Adrenal gland (tissue), 19 donors: ENCODE measurements at places on chromosomes 5 and 9. TPM values are rescaled to one million over a fixed set of nuclear protein-coding genes. Genes with fewer than 3 reads are reported as not detected.

GRCh38 chr9:113690055-113690740 lies 185.9 kb upstream of the ZNF618 start:
- peaks cover 14% of the 10 kb centered on the region for H3K27me3 ChIP-seq
- no peaks in the 10 kb centered on the region for H3K36me3 ChIP-seq
- no peak for DNase-seq

DNA sequence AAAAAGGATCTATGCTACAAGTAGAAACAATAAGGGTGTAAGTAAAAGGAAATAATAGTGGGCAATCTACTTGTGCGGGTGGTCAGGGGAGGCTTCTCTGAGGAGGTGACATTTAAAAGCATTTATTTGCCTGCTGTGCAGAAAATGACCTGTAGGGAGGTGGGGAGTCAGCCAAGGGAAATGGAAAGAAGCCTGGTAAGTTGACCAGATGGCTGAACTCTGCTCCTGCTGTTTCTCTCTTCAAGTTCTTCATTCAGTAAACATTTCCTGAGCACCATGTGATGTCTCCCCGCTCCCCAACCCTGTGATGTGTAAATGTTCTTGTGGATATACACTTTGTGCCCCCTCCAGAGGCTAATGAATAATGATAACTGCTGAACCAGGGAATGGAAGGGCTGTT lies 9.9 kb upstream of the SPIN1 start:
- H3K4me3 ChIP-seq = no peak overlapping the region
- DNase-seq = no peak
- no peaks in the 10 kb centered on the region for H3K27me3 ChIP-seq
- no peaks in the 10 kb centered on the region for H3K4me1 ChIP-seq
- H3K27ac ChIP-seq = no peak overlapping the region
- no peaks in the 10 kb centered on the region for H3K36me3 ChIP-seq

GRCh38 chr5:989961-990530 lies 18.6 kb upstream of the NKD2 start:
- peaks cover 3% of the 10 kb centered on the region for H3K27me3 ChIP-seq
- H3K36me3 ChIP-seq = no peaks in the 10 kb centered on the region
- H3K4me3 ChIP-seq = no peak overlapping the region
- peak overlapping the region; percentile 78 for H3K27ac ChIP-seq
- DNase-seq = peak; percentile 73

DNA sequence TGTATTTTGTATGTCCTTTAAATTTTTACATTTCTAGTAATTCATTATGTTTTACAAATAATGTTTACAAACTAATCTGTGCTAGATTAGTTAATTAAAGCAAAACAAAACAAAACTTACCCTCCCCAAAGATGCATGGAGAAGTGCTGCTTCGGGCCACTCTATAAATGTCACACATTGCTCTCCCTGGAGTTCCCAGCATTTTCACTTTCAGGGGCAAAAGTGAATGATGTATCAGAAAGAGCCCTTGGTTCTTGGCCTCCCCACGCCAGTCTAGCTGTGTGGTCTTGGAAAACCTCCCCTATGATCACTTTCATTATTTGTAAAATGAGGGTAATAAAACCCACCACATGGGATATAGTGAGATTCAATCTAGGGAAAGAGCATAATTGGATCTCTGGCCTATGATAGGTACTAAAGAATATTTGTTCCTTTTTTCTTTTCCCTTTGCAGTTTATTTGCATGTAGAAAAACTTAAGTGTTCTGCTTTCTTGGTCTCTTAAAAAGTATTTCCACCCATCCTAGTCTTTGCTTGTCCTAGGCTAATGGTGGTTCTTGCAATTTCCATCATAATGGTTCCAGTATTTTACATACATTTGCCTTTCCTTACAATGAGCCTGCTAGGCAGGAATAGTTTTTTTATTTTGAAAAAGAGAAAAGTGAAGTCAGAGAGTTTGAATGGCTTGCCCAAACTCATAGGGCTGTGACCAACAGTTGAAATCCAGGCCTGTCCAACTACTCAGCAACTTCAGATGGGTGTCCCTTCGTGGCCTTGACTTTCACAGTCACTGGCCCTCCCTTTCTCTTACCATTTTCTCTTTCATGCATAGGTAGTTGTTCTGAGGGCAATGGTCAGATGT lies 184.5 kb upstream of the KLF4 start:
- no peaks in the 10 kb centered on the region for H3K36me3 ChIP-seq
- DNase-seq = no peak
- no peak overlapping the region for H3K27ac ChIP-seq
- no peak overlapping the region for H3K4me3 ChIP-seq

The NTNG2 gene
- total RNA-seq = 1.9 TPM

DNA sequence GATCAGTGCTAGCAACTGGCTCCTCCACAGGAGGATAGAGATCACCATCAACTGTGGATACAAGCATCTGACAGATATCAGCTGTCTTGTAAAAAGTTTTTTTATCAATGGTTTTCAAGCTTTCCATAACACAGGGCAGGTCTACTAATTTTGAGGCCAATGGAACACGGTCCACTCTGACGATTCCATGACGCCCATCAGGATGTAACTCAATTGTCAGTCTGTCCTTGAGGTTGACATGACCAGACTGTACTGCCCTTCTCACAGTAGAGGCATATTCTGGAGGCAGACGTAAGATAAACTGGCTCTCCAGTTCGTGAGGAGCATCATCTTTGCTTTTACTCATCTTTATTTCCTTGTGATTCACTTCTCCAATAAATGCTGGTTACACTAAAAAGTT lies 885 bp downstream of the TAF7 start:
- peak overlapping the region; percentile 72 for H3K4me3 ChIP-seq
- no peak overlapping the region for H3K27ac ChIP-seq
- no peak for DNase-seq
- no peaks in the 10 kb centered on the region for H3K27me3 ChIP-seq
- H3K36me3 ChIP-seq = no peaks in the 10 kb centered on the region

- no peaks in the 10 kb centered on the region for H3K27me3 ChIP-seq
- peaks cover 9% of the 10 kb centered on the region for H3K36me3 ChIP-seq
- H3K4me1 ChIP-seq = peaks cover 49% of the 10 kb centered on the region
- no peak overlapping the region for H3K4me3 ChIP-seq
These were observed 2.6 kb upstream of the SQSTM1 start for GRCh38 chr5:179817890-179818745.

DNA sequence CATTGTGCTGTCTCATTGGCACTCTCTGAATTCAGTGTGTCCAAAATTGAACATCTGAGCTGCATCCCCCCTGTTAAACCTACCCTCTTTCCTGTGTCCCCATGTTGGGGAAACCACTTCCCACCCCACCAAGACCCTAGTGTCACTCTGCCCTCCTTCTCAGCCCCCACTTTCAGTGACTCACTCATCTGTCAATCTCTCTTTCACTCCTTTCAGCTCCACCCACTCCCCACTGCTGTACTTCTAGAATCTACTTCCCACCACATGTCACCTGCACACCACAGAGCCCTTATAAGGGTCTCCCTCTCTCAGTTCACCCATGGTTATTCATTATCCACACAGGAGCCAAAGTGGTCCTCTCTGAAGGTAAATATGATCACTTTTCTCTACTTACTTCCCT lies 5.8 kb upstream of the SPOCK1 start:
- H3K27ac ChIP-seq = no peak overlapping the region
- no peaks in the 10 kb centered on the region for H3K27me3 ChIP-seq
- no peak overlapping the region for H3K4me3 ChIP-seq
- no peak for DNase-seq
- no peaks in the 10 kb centered on the region for H3K36me3 ChIP-seq
- no peaks in the 10 kb centered on the region for H3K4me1 ChIP-seq

GRCh38 chr9:136762915-136763648 lies 1.2 kb downstream of the LCN15 start:
- no peak overlapping the region for H3K4me3 ChIP-seq
- peaks cover 5% of the 10 kb centered on the region for H3K27me3 ChIP-seq
- no peaks in the 10 kb centered on the region for H3K4me1 ChIP-seq
- no peak overlapping the region for H3K27ac ChIP-seq
- no peaks in the 10 kb centered on the region for H3K36me3 ChIP-seq

GRCh38 chr5:145750199-145750598 lies 84.9 kb downstream of the PRELID2 start:
- H3K4me1 ChIP-seq = no peaks in the 10 kb centered on the region
- H3K36me3 ChIP-seq = no peaks in the 10 kb centered on the region
- DNase-seq = no peak
- no peak overlapping the region for H3K27ac ChIP-seq
- no peak overlapping the region for H3K4me3 ChIP-seq

DNA sequence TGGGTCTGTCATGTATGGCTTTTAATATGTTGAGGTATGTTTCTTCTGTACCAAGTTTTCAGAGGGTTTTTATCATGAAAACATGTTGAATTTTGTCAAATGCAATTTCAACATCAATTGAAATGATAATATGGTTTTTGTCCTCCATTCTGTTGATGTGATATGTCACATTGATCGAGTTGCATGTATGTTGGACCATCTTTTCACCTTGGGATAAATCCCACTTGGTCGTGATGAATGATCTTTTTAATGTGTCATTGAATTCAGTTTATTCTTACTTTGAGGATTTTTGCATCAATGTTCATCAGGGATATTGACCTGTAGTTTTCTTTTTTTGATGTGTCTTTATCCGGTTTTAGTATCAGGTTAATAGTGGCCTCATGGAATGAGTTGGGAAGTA lies 288.5 kb downstream of the PJA2 start:
- H3K4me3 ChIP-seq = no peak overlapping the region
- DNase-seq = no peak
- no peak overlapping the region for H3K27ac ChIP-seq
- peaks cover 6% of the 10 kb centered on the region for H3K4me1 ChIP-seq
- no peaks in the 10 kb centered on the region for H3K36me3 ChIP-seq

- no peaks in the 10 kb centered on the region for H3K27me3 ChIP-seq
- no peak for DNase-seq
- H3K27ac ChIP-seq = no peak overlapping the region
- no peaks in the 10 kb centered on the region for H3K36me3 ChIP-seq
These were observed 1791.1 kb downstream of the MAT2B start for GRCh38 chr5:165296401-165297130.

DNA sequence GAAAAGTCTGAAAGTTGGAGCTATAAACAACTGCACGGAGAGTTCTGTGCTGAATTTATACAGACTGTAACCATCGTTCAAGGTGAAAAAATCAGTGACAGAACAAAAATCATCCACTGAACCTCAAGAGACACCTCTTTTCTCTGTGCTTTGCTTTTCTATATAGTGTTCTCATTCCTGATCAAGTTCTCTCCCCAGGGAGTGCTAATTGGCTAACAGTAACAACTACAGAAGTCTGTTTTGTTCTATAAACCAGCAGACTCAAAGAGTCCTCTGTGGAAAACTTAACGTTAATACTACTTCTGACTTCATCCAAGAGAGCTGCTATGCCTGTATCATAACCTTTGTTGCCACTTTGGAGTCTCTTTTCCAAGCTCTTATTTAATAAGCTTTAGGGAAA lies 1388.3 kb upstream of the C9orf72 start:
- H3K4me3 ChIP-seq = no peak overlapping the region
- no peaks in the 10 kb centered on the region for H3K27me3 ChIP-seq
- no peak for DNase-seq
- H3K4me1 ChIP-seq = no peaks in the 10 kb centered on the region
- no peak overlapping the region for H3K27ac ChIP-seq

DNA sequence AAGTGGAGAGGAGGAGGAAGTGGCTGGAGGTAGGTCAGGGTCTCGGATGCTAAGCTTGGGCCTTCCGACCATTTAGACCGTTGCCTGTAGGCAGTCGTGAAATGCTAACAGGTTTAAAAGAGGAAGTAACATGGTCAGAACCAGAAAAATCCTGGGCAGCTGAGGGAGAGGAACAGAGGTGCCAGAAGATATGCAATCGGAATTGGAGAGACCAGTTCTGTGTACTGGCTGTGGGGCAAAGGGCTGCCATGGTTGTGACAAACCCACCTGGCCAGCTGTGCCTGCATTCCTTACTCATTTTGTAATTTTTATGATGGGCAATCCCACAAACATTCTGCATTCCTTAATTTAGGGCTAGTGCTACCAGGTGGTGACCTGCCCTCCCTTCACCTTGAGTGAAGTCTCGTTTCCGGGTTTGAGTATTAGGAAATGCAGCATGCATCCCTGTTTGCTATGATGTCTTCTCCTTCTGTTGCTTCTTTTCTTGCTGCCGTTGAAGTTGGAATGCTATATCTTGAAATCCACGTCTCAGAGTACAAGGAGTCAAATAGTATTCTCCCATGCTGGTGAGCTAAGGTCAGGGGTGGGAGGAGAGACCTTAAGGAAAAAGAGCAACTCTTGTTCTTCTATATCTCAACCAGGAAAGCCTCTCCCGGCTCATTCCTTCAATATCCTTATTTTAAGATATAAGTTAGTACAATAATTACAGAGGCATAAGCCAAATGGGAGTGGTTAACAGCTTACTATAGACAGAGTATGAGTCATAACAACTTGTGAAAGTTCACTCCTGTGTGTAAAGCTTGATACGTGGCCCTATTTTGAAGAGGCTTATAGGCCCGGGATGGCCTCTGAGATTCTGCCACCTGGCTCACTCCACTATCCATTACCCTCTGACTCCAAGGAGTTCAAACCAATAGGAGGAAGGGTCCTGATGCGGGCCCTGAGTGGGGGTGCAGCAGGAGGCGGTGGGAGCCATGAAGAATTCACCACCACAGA lies 37.0 kb downstream of the B4GALT1 start:
- H3K4me1 ChIP-seq = peaks cover 7% of the 10 kb centered on the region
- no peaks in the 10 kb centered on the region for H3K27me3 ChIP-seq
- H3K36me3 ChIP-seq = no peaks in the 10 kb centered on the region
- no peak for DNase-seq
- H3K4me3 ChIP-seq = no peak overlapping the region

DNA sequence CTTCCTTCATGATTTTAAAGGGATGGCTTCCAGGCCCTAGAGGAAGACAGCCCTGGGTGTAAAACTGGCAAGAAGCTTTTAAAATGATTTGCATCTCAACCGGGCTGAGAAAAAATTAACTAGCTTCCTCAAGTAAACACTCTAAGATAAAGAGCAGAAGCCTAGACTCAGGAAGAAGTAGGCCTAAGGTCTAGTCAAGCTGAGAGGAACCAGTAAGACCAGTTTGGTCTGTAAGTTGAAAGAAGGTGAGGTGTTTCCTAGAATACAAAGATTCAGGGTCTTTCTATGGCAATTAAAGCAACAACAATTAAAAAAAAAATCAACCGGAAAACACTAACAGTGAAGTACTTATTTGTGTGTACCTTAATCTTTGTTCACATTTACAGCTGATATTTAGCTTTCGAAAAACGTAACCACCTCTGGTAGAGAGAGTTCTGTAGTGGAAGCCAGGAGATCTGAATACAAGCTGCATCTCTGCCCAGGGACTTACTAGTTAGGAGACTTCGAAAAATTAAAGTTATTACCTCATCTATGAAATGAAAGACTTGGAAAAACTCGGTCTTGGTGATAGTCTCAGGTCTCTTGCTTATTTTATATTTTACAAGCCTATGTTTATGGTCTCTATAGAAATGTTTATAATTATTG lies 75.7 kb downstream of the TUSC1 start:
- no peak for DNase-seq
- no peak overlapping the region for H3K4me3 ChIP-seq
- H3K27me3 ChIP-seq = no peaks in the 10 kb centered on the region
- no peaks in the 10 kb centered on the region for H3K4me1 ChIP-seq
- no peak overlapping the region for H3K27ac ChIP-seq
